ENCODE measurements at places on chromosomes 6 and 20.

DNA sequence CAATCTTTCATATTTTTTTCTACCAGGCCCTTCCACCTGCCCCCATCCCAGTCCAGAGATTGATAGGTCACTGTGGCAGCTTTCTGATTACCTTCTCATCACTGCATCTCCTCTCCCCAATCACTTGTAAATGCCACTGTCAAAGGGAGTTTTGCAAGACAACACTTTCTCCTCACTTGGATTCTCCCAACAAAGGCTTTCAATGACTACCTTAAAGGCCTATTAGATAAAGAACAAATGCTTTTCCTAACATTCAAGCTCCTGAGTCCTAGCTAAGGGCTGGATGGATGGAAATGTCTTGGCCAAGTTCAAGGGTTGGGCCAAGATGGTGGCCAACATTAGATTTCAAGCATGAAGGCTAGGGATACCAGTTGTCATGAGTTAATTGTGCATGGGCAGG, 55.3 kb downstream of the UNC5CL start:
- no peak for DNase-seq

GRCh38 chr6:147691446-147691845, 183.0 kb downstream of the SAMD5 start:
- no peak for DNase-seq

GRCh38 chr6:15322781-15323536, 77.1 kb downstream of the JARID2 start:
- no peak for DNase-seq

DNA sequence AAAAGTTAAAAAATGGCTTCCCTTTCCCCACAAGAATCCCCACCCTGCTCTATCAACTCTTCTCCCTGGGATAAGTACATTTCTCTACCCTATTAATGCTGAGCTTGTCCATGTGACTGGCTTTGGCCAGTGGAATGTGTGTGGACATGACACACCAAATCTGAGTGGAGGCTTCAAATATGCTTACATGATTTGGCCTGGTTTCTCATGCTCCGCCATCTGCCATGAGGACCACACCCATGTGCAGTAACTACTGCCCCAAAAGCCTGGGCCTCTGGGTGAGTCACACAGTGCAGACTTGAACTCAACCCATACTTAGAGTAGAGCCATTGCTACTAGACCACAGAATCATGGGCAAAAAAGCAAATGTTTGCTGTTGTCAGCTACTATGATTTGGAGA, 65.4 kb downstream of the PRND start:
- DNase-seq = no peak
